ENCODE measurements at places on chromosomes 16 and 17. TPM values are rescaled to one million over a fixed set of nuclear protein-coding genes. Genes with fewer than 3 reads are reported as not detected.
A peak's percentile ranks its signal among the peaks of the same experiment; 100 is the strongest.

Gene TP53TG3C
- total RNA-seq = not detected

GRCh38 chr16:56013962-56014552, 138.9 kb upstream of the CES5A start:
- peak; percentile 91 for DNase-seq

- DNase-seq = no peak
Measured at GRCh38 chr17:51188271-51188833, 22.1 kb downstream of the NME2 start.

Gene KRT9
- not detected for total RNA-seq

Gene CACNG3
- total RNA-seq = not detected

- no peak for DNase-seq
Measured at GRCh38 chr17:54996441-54996840, 27.9 kb downstream of the STXBP4 start.

Gene KRT12
- total RNA-seq = not detected

GRCh38 chr17:79262624-79263023, 188.0 kb downstream of the ENGASE start:
- DNase-seq = no peak

Gene DPEP1
- total RNA-seq = 2.5 TPM

- DNase-seq = no peak
Measured at GRCh38 chr16:75261590-75262078, 10.2 kb upstream of the BCAR1 start.

DNA sequence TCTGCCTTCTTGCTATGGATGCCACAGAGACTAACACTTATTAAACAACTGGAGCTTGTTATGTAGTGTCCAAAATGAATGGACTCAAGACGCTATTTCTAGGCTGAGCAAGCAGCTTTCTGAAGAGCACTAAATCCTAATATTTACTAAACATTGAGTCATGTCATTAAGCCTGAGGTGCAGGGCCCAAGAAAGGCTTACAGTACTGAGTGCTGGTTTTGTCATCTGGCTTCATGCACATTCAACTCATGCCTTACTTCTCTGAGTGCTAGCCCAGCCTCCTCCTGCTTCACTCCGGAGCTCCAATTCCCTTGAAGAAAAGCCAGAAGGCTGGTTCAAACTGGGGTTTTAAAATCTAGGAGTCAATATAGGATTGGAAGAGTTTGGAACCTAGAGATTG, 363.3 kb upstream of the CDH5 start:
- no peak for DNase-seq

DNA sequence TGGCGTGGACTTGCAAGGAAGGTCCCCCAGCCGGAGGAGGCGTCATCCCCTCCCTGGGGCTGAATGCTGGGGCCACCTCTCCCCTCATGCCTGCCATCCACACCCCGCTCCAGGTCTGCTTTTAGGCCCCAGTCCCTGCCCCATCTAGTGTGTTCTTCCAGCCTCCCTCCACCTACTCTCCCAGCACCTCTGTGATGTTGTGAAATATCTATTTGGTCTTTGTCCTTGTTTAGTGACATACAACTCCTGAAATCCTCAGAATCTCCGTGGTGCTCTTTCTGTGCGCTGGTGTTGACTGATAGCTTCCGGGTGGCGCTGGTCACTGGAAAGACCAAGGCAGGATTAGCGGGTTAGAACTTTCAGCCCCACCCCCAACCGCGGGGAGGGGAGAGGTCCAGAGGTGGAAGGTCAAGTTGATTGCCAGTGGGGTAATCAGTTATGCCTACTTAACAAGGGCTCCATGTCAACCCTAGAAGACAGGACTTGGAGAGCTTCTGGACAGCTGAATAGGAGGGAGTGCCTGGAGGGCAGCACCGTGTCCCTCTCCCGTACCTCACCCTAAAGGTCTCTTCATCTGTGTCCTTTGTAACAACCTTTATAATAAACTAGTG, 10.1 kb downstream of the TBC1D24 start:
- DNase-seq = no peak
